ENCODE measurements at places on chromosomes 5 and 9.

DNA sequence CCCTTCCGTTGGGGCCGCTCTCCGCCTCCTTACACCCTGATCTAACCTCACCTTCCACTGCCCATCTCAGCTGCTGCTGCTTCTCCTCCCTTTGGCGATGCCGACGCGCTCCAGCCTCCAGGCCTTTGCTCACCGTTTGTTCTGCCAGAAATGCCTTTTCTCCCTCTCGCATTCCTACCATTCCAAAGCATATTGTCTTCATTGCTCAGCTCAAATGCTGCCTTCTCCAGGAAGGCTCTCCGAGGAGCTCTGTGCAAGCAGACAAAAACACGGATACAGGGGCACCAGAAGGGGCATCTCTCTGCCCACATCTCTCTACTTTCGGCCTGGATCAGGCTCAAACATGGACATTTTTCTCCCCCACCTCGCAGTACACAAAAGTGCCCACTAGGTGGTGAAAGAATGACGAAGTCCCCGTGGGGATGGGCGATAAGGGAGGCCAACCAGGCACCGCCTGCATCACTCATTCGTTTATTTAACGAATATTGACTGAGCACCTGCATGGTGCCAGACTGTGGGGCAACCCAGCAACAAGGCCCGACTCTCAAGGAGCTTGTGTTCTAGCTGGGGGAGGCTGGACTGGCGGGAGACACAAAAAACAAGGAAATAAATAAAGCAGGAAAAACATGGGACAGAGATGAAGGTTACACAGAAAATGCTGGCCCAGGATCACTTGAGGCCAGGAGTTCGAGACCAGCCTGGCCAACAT lies 7.3 kb upstream of the GRHPR start:
- peak; percentile 79 for DNase-seq

- no peak for DNase-seq
These were observed 230.7 kb downstream of the NR3C1 start for GRCh38 chr5:143172739-143173138.

DNA sequence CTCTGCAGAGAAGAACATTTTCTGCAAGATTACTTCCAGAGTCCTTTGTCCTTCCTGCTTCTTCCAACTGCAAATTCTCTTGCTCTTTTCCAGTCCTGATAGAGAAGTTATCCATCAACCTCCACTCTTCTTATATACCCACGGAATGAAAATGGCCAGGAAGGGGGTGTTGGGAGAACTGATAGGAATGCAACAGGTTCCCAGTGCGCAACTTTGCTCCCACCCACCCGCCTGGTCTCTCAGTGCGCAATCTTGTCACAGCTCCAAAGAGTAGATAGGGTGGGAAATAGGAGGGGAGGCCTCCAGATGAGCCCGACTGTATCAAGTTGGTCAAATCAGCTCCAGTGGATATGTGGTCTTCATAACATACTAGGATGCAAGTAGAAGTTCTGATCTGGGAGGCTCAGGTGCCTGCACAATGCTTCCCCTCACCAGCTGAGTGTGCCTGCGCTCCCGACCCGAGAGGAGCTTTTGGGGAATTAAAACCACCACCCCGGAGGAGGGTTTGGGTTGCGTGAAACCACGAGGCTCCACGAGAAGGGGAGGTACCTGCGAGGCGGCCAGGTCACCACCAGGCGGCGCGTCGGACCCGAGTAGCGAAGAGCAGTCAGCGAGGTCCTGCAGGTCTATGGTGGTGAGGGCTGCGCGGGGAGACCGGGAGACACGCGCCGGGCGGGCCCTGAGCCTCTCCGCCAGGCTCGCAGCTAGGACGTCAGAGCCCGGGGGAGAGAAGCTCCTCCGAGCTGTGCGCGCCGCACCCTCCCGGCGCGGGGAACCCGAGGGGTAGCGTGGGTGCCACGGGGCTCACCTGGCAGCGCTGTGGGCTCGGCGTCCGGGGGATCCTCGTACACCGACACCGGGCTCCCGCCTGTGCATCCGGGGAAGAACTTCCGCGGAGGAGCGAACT lies 835 bp downstream of the MCIDAS start:
- DNase-seq: peak; percentile 63

- no peak for DNase-seq
These were observed 9.7 kb downstream of the MPDZ start for GRCh38 chr9:13269589-13270452.

- peak; percentile 13 for DNase-seq
These were observed 2.9 kb downstream of the NSMF start for GRCh38 chr9:137456061-137456863.

GRCh38 chr9:20990867-20991266 lies 40.6 kb downstream of the HACD4 start:
- peak; percentile 25 for DNase-seq

DNA sequence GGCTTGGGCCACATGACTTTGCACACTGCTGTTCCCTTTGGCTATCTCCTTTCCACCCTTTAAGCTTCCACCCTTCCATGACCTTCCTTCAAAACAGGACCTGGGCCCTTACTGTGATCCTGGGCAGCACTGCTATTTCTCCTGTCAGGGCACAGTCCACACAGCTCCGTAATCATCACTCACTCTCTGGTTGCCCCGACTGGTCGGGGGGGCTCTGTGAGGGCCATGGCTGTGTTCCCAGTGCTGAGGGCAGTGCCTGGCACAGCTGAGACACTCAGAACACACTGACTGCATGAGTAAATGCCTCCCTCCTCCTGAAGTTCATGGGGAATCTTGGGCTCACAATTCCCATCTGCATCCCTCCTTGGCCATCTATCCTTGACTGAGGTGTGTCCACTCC lies 12.2 kb downstream of the TRAF1 start:
- DNase-seq: no peak

- no peak for DNase-seq
These were observed 76.2 kb upstream of the ZNF608 start for GRCh38 chr5:124822647-124823046.

DNA sequence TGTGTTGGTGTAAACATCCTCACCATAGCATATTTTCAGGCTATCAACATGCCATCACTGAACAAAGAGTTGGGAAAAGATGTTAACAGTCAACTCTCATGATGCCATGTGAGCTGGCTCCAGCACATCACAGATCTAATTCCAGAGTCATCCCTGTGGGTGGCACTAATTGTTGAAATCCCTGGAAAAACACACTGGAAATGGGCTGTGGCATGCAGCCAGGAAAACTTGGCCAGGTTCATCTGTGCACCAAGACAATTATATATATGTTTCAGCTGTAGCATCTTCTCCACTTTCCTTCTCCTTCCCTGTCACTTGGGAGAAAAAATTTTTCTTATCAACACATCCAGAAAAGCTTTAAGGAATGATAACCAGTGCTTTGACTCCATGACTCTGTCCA lies 313.7 kb downstream of the TRIM32 start:
- DNase-seq: no peak

DNA sequence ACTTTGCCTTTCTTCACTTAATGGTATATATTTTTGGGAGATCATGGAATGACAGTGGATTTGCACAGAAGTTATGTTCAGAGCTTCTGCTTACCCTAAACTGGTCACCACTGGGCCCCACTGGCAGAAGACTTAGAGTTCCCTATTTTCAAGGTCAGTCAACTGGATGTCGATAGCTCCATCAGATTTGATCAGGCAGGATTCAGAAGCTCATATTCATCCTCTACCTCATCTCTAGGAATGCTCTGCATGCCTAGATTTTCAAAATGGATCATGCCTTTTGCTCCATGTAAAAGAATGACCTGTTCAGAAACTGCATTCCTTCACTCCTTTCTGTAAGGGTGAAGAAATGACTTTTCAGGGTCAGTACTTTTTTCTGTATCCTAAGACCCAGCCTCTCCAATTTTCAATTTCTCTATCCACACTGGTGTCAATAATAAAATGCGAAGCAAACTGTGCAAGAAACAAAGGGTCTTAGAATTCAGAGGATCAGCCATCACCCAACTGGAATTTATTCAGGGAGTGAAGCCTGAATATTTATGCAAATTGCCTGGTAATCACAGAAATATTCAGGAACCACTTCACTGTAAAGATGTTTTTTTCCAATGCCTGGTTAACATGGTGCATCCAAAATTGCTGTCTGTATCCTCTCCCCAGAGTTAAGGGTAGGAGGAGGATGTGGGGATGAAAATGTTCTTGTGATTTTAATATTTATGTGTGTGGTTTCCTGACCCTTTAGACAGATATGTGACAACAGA lies 125.4 kb downstream of the DOCK2 start:
- DNase-seq: no peak

DNA sequence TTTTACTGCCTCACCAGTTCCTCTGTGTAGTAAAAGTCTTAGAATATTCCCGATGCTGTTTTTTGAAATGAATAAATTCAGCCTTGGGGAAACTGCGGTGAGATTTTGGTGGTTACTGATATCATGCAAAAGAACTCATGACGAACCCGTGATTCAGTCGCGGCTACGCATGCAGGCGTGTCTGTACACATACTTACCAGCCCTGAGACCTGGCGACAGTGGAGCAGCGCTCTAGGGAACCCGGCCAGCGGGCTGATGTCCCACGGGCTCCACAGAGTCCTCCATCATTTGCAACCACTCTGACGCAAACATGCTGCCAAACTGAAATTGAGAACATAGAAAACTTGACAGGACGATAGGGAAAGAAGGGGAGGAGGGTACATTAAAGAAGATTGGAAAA lies 315.6 kb upstream of the DAB2 start:
- DNase-seq: no peak

- peak; percentile 79 for DNase-seq
These were observed 1.8 kb downstream of the SHB start for GRCh38 chr9:38066914-38067858.

- no peak for DNase-seq
These were observed 488.1 kb downstream of the IRX1 start for GRCh38 chr5:4083591-4084337.

- DNase-seq: no peak
These were observed 84.0 kb downstream of the RAB3C start for GRCh38 chr5:58666598-58667581.

- DNase-seq: peak; percentile 63
These were observed 103.2 kb downstream of the USP20 start for GRCh38 chr9:129938291-129938979.

GRCh38 chr5:142816531-142817430 lies 46.6 kb downstream of the ARHGAP26 start:
- DNase-seq: peak; percentile 72

DNA sequence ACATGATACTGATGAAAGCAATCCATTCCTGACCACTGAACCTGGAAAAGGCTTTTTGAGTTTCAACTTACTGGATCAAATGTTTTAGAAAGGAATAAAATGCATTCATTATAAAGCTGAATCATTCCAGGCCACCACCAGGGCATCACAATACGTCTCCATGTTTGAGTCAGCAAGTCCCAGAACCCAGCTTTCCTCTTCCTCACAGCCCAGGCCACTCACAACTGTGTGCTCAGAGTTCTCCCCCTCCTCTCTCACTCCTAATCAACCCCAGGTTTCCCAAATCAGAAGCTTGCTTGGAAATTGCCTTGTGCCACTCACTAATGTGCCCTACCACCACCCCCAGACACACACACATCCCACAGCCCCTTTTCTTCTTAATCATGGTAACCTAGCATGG lies 91.7 kb downstream of the GNA14 start:
- no peak for DNase-seq

DNA sequence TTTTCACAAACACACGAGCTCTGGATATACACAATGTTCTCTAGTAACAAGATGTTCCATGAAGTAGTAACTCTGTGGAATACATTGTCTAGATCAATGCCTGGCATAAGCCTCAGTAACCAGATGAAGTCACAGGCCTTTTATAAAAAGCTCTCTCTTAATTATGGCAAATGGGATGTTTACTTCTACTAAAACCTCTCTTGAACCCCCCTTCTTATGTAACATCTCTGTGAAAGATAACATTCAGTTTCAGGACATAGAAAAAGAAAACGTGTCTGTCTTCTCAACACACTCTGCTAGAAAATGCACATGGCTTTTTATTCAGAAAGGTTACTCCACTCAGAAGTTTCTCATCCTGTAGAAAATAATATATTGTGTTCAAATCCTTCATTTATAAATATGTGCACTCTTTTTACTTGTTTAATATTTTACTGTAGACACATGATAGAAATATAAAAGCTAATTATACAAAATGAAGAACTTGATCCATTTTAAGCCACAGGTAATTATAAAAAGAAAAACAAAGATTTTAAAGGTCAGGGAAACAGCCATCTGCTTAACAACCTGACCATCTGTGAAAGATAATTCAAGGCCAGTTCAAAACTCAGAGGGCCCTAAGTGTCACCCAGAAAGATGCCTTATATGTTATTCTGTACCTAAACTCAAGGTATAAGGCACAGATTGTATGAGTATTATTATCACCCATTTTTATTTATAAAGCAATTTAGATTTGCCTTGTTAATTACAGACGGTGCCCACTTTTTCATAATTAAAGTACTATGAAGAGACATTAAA lies 812.0 kb downstream of the CDH18 start:
- DNase-seq: no peak

DNA sequence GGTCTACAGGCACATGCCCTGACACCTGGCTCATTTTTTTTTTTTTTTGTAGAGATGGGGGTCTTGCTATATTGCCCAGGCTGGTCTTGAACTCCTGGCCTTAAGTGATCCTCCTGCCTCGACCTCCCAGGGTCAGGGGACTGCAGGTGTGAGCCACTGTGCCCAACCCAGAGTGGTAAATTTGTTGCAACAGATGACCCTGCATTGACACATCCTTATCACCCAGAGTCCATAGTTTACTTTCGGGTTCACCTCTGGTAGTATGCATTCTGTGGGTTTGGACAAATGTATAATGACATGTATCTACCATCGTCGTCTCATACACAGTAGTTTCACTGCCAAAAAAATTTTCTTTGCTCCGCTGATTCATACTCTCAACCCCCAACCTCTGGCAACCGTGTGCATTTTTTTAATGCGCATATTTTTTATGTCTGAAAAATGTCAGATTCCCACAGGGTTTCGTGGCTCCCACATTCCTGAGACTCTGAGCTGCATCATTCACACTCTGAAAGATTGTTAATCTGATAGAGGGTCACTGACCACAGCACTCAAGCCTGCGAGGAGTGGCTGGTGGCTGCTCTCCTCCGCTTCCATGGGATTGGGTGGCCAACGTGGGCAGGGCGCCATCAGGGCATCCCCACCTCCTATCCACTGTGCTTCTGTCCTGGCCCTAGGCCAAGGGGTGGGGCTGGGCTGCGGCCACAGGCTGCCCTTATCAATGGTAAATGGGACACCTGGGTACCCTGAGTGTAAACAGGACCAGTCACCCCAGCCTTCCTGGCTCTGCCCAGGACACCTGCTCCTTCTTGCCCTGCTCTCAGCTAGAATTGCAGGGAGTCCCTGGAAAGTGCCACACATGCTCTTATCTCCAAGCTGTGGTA lies 9.6 kb downstream of the NDST1 start:
- peak; percentile 86 for DNase-seq

GRCh38 chr9:128895556-128895955 lies 13.6 kb downstream of the LRRC8A start:
- no peak for DNase-seq

GRCh38 chr9:115951977-115952376 lies 201.6 kb upstream of the PAPPA start:
- DNase-seq: no peak

DNA sequence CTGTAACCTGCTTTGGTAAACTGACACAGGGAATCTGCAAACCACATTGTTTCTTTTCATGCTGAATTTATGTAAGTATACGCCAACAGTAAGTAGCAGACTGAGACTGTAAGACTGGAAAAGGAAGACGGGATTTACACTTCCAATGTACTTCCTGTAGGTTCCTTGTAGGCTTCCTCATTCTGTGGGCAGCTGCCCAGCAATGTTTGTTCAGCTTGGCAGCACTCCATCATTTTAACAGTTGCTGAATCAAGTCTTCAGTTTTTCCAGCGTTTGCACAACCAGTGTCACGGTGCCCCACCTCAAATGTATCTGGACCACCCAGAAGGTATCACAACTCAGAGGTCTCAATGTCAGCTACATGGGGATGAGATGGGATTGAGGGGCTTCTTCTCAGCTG lies 232.6 kb downstream of the PRDM9 start:
- DNase-seq: peak; percentile 3

All from stomach (tissue), 19 donors.